ENCODE measurements at places on chromosomes 1 and 21. TPM values are rescaled to one million over a fixed set of nuclear protein-coding genes. Genes with fewer than 3 reads are reported as not detected.

Gene B3GALNT2
- total RNA-seq: 55.1 TPM

Gene LCE1A
- total RNA-seq: not detected

Gene UBL4B
- total RNA-seq: not detected

Gene ZFP69B
- 4.5 TPM for total RNA-seq

Gene ADAM30
- not detected for total RNA-seq

Gene BGLAP
- total RNA-seq: not detected

Gene PRAMEF2
- not detected for total RNA-seq

Gene DCST1
- total RNA-seq: not detected

Gene CCDC30
- 0.53 TPM for total RNA-seq

Gene FHAD1
- 0.27 TPM for total RNA-seq

Gene TPTE
- total RNA-seq: not detected

Gene SPATA45
- not detected for total RNA-seq
